ENCODE measurements at places on chromosomes 4 and X.

GRCh38 chrX:68461576-68461975, 28.3 kb upstream of the OPHN1 start:
- DNase-seq = no peak

- no peak for DNase-seq
Measured at GRCh38 chrX:14411326-14411725, 118.0 kb upstream of the GLRA2 start.

GRCh38 chr4:121122661-121123060, 41.5 kb downstream of the TNIP3 start:
- DNase-seq = no peak

DNA sequence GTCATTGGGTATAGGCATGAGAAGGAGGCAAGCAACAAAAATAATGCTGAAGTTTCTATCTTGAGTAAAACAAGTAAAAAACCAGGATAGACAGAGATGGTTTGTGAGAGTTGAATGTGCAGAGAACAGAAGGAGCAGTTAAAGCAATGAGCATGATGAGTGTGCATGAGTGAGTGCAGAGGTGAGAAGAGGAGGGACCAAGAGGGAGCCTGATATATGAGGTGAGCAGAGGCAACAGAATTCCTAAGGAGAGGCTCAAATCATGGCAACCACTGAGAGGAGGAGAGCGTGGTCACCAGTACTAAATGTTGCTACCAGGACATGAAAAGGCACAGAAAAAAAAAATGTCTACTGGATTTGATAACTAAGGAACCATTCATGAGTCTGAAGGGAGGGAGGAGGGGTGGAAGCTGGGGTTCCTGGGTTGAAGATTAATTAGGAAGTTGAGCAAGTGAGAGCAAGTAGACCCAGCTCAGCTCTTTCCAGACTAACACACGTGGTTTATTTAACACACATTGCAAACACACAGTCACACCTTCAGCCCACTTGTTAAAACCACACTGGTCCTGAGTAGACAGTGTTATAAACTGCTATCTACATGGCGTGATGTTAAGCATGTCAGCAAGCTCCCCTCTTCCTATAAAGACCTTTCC, 69.0 kb upstream of the IQCM start:
- no peak for DNase-seq

GRCh38 chr4:182975806-182976205, 58.6 kb upstream of the DCTD start:
- DNase-seq = peak; percentile 71

DNA sequence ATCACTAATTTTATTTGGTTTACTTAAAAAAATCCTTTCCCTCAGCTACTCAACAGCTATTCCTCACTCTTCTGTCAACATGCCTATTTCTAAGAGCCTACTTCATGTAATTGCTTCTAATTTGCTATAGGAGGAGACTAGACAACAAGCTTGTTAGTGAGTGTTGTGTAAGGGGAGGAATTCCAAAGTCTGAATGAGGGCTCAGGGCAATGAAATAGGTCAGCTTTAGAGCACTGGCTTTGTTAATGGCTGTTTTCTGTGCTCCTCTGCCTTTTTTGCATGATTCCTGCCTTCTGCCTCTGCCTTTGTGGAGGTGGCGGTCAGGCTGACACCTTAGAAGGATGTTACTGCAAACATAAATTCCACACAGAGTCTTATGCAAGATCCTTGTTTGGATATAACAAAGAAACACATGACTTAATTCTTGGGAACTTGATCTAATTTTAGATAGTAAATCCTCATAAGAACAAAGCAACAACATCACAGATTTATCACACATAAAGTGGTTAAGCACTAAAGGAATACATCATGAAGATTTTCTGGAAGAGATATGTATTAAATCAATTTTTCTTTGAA, 15.0 kb upstream of the PAGE1 start:
- no peak for DNase-seq

DNA sequence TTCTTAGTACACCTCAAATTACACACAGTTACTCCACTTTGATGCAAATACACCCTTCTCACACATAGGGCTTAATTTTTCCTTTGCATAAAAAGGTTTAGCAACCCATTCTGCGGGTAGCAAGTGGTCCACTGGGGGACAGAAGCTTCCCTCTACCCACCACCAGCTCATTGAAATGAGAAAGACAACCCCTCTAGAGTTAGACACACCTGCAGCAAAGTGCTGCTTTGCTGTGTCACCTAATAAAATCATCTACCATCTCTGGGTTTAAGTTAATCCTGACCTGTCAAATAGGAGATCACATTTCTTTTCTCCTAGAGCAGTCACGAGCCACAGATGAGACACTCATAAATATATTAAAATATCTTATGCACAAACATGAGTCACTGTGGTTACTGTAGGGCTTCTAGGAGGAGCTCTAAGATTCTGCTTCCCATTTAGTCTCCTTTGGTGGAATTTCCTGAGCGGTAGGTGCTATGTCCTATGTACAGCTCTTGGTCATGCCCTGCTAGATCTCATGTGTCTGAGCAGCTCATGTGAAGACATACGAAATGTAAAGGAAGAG, 11.9 kb downstream of the BMX start:
- no peak for DNase-seq
